ENCODE measurements at places on chromosomes 4 and X. TPM values are rescaled to one million over a fixed set of nuclear protein-coding genes. Genes with fewer than 3 reads are reported as not detected.

The PLAC1 gene
- 0.83 TPM for polyA plus RNA-seq

The GAGE12C gene
- not detected for polyA plus RNA-seq

The ZMAT1 gene
- polyA plus RNA-seq, result 6.5 TPM

The CDK16 gene
- polyA plus RNA-seq, result 110 TPM

The NXF3 gene
- 0.48 TPM for polyA plus RNA-seq

The SLITRK2 gene
- polyA plus RNA-seq, result not detected

The FHL1 gene
- polyA plus RNA-seq, result 1,884 TPM

The DSPP gene
- 0.04 TPM for polyA plus RNA-seq

The PPARGC1A gene
- 7.3 TPM for polyA plus RNA-seq

The NOX1 gene
- polyA plus RNA-seq, result 0.30 TPM

The MAGED4 gene
- not detected for polyA plus RNA-seq

The MAGEC1 gene
- not detected for polyA plus RNA-seq

The PGAM4 gene
- polyA plus RNA-seq, result 0.95 TPM

The TBC1D25 gene
- polyA plus RNA-seq, result 6.4 TPM

The CLCN4 gene
- polyA plus RNA-seq, result 6.5 TPM

Data from muscle of arm (tissue), 14 donors.